Keratinocyte (primary cell): ENCODE measurements at places on chromosomes 7 and 10. TPM values are rescaled to one million over a fixed set of nuclear protein-coding genes. Genes with fewer than 3 reads are reported as not detected.

DNA sequence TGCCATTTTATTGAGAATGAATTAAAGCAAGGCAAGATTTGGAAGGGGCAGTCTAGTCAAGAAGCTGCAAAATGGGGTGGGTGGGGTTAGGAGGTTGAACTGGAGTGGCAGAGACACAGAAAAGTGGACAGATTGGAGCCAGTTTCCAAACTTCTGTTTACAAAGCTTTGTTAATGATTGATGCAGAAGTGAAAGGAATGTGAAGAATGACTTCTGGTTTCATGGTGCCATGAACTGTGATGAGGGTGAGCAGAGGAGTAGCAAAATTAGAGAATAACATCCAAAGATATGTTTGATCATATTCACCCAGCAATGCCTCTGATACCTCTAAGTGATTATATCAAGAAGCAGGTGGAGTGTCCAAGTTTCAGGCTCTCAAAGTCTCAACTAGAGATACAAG, 1118.0 kb upstream of the C7orf33 start:
- H3K36me3 ChIP-seq = no peaks in the 10 kb centered on the region
- H3K27me3 ChIP-seq = no peaks in the 10 kb centered on the region
- H3K27ac ChIP-seq = no peak overlapping the region
- H3K4me1 ChIP-seq = no peaks in the 10 kb centered on the region

GRCh38 chr10:111057006-111057405, 19.8 kb upstream of the ADRA2A start:
- no peak overlapping the region for H3K4me3 ChIP-seq
- H3K36me3 ChIP-seq = no peaks in the 10 kb centered on the region
- H3K4me1 ChIP-seq = no peaks in the 10 kb centered on the region

- H3K4me3 ChIP-seq = no peak overlapping the region
- no peaks in the 10 kb centered on the region for H3K36me3 ChIP-seq
- no peak for DNase-seq
Measured at GRCh38 chr7:46173476-46174195, 252.6 kb upstream of the IGFBP3 start.

DNA sequence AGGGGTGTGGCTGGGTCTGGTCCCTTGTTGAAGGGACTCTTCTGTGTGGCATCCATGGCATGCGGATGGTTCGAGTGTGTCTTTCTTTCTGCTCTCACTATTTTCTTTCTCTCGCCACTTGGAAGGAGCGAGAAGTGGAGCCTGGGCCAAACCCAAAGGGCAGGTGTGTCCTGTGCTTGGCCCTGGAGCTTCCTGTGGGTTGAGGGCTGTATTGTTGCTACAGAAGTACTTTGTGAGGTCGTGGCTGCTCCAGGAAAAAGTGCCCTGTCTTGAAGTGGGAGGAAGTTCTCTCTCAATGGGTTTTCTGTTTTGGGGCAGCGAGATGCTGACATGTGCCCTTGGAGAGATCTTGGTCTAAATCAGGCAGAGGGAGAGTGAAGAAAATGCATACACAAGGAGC, 72.0 kb downstream of the DOCK1 start:
- DNase-seq = no peak
- H3K27me3 ChIP-seq = no peaks in the 10 kb centered on the region
- H3K4me1 ChIP-seq = peaks cover 6% of the 10 kb centered on the region
- peaks cover 20% of the 10 kb centered on the region for H3K36me3 ChIP-seq
- no peak overlapping the region for H3K27ac ChIP-seq
- H3K4me3 ChIP-seq = no peak overlapping the region

DNA sequence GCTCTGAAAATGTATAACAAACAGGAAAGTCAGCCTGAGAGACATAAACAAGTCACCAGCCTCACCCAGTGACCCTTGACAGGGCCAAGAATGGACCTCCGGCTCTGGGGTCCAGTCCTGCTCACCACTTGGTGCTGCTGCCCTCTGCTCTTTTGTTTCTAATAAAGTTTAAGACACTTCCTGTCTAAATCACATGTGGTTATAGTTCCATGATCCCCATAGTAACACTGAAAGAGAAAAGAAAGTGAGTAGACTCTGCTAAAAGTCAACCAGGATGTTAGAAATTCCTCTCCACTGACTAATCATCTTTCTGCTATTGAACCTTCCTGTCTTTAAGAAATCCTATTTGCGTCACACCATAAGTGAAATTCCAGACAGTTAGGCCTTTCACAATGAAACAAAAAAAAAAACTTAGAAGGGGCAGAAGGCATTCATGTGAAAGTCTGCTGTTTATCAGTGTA, 179.2 kb upstream of the BET1 start:
- DNase-seq = peak; percentile 73
- no peaks in the 10 kb centered on the region for H3K27me3 ChIP-seq

- H3K36me3 ChIP-seq = peaks cover 18% of the 10 kb centered on the region
- no peak overlapping the region for H3K4me3 ChIP-seq
- no peaks in the 10 kb centered on the region for H3K4me1 ChIP-seq
- no peak overlapping the region for H3K27ac ChIP-seq
Measured at GRCh38 chr7:24869572-24869971, 110.4 kb downstream of the OSBPL3 start.

DNA sequence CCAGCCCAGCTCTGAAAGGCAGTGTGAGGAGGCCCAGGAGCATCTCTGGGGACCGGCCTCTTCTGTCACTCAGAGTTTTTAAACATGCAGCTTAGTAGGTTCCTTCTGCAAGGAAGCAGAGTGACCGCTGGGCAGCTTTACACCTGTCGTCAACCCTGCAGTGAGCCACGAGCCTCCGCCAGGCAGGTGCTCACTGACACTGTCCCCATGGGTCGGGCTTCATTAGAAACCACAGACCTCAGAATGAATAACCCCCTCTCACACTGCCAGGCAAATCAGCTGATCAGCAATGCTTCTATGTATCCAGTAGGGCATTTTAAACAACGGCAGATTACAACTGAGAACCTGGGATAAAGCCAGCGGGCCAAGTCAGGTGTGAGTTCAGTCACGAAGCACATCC, 106.1 kb downstream of the MAD1L1 start:
- peaks cover 15% of the 10 kb centered on the region for H3K36me3 ChIP-seq
- no peak for DNase-seq

DNA sequence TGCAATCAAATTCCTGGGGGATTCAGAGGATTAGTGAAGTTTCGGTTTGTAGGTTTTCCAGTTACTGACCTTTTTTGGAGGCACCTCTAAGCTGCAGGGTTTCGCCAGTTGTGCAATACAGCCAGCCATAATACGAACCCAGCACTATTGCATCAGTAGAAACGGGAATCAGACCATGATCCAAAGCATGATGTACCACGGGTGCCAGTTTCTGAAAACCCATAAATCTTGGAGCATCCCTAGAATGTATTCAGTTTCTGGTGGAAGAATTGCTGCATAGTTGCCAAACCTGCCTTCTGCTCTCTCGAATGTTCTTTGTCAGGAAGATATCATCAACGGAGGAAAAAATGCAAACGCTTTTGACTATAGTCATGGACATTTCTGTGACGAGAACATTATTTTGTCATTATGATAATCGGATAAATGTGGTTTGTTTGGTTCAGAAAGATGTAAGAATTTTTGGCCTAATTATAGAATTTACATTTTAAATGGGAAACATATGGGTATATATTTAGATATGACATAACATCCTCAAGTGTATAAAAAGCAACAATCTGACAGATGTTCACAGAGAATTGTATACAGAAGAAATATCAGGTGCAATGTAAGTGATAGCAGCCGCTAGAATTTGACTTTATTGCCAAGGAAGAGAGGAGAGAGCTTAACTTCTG, 186.2 kb upstream of the PRKCQ start:
- H3K4me3 ChIP-seq = no peak overlapping the region
- no peak overlapping the region for H3K27ac ChIP-seq
- no peaks in the 10 kb centered on the region for H3K4me1 ChIP-seq

GRCh38 chr10:20405761-20406160, 491.4 kb downstream of the NEBL start:
- no peak overlapping the region for H3K4me3 ChIP-seq
- H3K27me3 ChIP-seq = no peaks in the 10 kb centered on the region
- H3K27ac ChIP-seq = no peak overlapping the region
- H3K4me1 ChIP-seq = no peaks in the 10 kb centered on the region
- DNase-seq = no peak

GRCh38 chr7:112437072-112437471, 13.2 kb upstream of the IFRD1 start:
- H3K27ac ChIP-seq = no peak overlapping the region
- H3K4me3 ChIP-seq = no peak overlapping the region
- no peaks in the 10 kb centered on the region for H3K36me3 ChIP-seq
- no peak for DNase-seq

PILRA gene
- 0.17 to 0.59 TPM (median 0.33 TPM) in 3 replicates for polyA plus RNA-seq

AOAH gene
- 0.43 to 0.54 TPM (median 0.45 TPM) in 3 replicates for polyA plus RNA-seq

SEC61G gene
- 96.3 to 308 TPM (median 191 TPM) in 3 replicates for polyA plus RNA-seq

VWDE gene
- polyA plus RNA-seq = 0.01 to 0.15 TPM (median 0.01 TPM) in 3 replicates
